ENCODE measurements at places on chromosomes 6 and 20. TPM values are rescaled to one million over a fixed set of nuclear protein-coding genes. Genes with fewer than 3 reads are reported as not detected.
A peak's percentile ranks its signal among the peaks of the same experiment; 100 is the strongest.

DNA sequence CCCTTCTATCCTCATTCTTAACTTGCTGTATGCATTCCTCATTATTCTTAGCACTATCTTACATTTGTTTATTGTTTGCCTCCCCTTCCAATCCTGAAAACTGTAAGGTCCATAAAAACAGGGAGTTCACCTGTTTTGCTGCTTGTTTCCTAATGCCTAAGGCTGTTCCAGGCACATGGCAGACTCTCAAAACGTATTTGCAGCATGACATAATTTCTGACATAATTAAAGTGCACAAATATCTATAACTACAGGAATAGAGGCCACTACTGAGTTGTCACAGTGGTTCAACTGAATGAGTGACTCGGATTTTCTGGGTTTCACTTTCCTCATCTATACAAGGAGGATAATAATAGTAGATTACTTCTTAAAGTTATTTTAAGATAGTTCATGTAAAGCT, 83.0 kb downstream of the HFE start:
- DNase-seq: no peak

GRCh38 chr6:52925042-52925441, 15.5 kb upstream of the GSTA3 start:
- no peak for DNase-seq

CNR1 gene
- 2.6 TPM for total RNA-seq

DNA sequence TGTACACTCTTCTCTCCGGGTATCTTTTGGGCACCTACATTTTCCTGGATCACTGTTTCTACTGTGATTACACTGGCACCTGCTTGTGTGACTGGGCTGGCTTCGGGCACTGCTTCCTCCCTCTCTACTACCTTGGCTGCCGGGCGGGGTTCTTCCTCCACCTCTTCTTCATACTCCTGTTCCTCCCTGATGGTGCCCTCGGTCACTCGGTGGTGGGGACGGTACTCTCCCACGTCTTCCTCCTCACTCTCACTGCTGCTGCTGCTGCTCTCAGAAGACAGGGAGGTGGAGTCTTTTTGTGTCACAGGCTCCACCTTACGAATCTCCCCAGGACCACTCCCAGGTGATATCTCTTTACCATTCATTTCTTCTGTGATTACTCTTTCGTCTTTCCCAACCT, 42.5 kb downstream of the SMLR1 start:
- no peak for DNase-seq

DNA sequence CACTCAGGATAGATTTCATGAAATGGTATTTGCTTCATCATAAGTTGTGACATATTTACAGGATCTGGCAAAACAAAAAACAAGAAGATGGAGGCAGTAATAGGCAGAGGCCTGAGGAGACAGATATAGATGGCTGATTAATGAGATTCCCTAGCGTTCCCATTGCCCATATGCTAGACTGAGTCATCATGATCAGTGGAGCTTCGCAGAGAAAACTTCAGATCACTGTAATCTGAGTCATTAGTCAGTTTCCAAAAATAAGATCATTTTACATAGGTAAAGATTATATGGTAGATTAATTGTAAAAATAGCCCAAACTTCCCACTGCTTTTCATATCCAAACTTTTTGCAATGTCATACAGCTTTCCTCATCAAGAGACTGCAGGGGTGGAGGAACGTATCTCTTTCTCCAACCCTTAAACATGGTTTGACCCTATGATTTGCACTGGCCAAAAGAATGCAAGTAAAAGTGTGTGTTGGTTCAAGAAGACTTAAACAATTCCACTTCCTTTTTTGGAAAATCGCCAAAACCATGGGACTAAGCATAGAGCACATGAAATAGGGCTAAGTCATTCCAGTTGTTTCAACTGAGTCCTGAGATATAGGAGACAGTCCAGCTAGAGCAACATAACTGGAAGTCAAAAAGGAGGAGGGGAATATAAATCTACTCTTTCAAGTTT, 626.0 kb downstream of the RNF144B start:
- no peak for DNase-seq

DNA sequence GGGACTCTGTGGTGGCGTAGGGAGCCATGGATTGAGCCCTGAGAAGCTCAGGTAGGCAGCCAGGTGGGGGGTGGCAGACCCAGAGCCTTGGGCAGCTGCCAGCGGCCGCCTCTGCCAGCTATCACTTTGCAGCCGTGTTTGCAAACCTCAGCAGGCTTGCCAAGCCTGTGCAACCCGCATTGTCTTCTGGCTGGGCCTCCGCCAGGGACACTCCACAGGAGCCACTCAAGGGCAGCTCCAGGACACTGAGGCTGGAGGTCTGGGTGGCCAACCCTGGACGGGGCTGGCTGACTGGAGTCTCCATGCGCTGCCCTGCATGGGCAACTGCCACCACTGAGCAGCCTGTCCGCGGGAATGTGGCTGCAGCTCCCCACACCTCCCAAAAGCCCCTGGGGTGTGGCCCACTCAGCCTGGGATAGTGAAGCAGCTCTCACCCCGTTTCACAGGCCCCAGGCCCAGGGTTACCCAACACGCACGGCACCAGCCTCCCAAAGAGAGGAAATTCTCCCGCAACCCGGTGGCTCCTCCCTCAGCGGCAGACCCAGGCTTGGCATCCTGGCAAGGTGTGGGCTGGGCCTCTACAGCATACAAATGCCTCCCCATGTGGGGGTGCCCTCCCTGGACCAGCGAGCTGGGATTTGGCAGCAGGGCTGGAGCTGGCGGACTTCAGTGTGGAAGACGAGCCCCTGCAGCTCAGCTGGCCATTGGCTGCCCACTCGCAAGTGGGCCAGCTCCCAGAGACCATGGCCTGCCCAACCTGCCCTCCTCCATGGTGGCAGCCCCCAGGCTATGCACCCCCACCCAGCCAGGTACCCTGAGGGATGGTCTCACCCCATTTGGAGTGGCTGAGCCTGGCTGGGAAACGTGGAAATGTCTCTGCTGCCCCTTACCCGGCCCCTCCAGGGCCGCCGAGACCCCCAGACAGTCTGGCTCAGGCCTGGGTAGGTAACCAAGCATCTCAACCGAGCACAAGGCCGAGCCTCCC, 2.9 kb downstream of the CHRNA4 start:
- DNase-seq: no peak

DNA sequence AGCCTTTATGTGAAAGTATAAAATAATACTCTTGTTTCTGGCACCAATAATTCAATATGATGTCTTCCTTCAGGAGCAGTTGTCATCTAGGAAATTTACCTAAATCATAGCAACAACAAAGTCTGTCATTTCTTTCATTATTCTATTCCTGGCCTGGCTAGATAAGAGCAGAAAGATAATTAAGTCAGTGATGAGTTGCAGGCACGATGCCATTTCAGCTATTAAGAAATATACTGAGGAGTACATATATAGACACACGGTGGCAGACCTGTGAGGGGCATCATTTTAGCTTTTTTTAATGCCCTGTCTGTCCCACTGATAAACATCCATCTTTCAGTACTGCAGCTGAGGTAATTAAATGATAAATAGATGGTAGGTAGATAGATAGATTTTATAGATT, 756.1 kb upstream of the EPHA7 start:
- DNase-seq: no peak

- DNase-seq: peak; percentile 64
These were observed 129.0 kb downstream of the TAF4 start for GRCh38 chr20:61936701-61937131.

- no peak for DNase-seq
These were observed 108.4 kb downstream of the SLC16A10 start for GRCh38 chr6:111195656-111196055.

TP53TG5 gene
- total RNA-seq: not detected

GRCh38 chr6:21780141-21780540, 186.6 kb downstream of the SOX4 start:
- no peak for DNase-seq

DNA sequence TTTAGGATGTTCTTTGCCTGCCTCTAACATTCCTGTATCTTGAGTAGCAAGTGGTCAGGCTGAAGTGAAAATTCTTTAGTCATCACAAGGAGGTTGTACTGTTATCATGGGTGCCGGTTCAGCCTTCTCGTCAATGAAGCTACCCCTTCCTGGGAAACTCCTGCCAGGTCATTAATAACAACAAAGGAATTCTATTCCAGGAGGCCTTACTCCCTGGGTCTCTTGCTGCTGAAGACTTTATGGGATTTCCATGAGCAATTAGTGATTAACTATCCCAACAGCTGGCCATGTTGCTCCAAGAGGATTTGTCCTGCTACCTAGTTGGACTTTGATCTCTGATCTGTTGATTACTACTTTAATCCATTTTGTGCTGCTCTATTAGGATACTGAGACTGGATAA, 62.7 kb upstream of the ELOVL5 start:
- no peak for DNase-seq

DNA sequence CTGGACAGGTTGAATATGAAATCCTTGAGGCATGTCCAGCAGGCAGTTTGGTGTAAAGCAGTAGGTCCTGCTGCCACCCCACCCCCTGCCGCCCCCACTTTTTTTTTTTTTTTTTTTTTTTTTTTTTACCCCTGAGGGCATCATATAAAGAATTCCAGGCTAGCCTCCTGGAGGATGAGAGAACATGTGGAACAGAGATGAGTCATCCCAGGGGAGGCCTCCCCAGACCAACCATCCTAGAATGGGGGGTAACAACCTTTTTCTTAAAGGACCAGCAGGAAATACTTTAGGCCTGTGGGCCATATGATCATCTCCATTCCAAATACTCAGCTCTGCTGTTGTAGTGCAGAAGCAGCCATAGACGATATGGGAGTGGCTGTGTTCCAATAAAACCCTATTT, 170.9 kb downstream of the GJA10 start:
- no peak for DNase-seq

GPR63 gene
- total RNA-seq: 0.94 TPM

- DNase-seq: no peak
These were observed 1.5 kb downstream of the SERPINB1 start for GRCh38 chr6:2839982-2840748.

DNA sequence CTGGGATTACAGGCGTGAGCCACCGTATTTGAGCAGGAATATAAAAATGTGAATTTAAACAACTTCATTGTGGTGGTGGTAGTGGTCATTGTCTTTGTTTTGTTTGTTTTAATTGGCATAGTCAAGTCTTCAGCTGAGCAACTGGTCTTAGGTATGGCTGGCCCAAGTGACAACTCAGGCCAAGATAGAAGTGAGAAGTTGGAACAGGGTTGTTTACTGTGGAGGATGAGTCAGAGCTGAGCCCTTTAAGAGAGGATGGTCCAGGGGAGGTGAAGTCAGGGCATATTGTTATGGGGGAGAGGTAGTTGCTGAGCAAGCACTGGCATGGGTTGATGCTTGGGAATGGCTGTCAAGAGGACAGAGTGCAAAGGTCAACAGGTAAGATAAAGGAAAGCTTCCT, 308.2 kb downstream of the FARS2 start:
- DNase-seq: no peak

GRCh38 chr20:20095114-20095872, 43.0 kb downstream of the CFAP61 start:
- DNase-seq: no peak

GRCh38 chr20:4607287-4607713, 114.4 kb upstream of the PRND start:
- DNase-seq: no peak

- DNase-seq: no peak
These were observed 94.1 kb downstream of the TMEM242 start for GRCh38 chr6:157229132-157229618.

DNA sequence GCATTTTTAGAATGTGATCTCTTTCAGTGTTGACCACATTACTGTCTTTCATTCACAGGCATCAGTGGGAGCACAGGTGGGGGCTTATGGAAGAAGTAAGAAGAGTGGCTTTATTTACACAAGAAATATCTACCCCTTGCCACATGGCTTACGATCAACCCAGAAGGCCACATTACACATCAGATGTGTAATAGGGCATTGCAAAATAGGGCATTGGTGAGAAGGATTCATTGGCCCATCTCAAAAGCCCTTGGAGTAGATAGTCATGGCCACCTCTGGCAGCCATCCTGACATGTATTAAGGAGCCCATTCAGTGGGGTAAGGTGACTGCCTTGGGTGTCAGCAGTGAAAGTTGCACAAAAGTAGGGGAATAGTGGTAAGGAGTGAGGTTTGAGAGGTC, 97.5 kb downstream of the MAFB start:
- DNase-seq: no peak

GRCh38 chr6:91879386-91879995, 1292.6 kb upstream of the MAP3K7 start:
- DNase-seq: no peak

CBFA2T2 gene
- total RNA-seq: 18.0 TPM

DNA sequence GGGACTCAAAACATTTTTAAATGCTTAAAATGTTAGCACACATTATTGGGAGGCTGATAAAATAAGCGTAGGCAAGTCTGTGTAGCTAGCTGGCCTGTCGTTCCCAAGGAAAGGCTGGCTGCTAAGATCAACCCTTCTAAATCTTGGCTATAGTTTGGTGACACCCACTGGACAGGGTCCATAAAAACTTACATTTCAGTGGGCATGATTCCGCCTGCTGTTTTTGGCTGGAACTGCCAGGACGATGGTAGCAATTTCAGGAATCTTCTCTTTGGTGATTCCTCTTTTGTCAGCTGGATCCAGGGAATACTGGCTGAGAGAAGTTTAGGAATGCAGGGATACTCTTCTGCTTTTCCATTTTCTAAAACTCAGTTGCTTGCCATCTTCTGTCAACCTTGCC, 162.2 kb downstream of the NKAIN2 start:
- DNase-seq: no peak

- no peak for DNase-seq
These were observed 149.4 kb downstream of the CD24 start for GRCh38 chr6:106825156-106825555.

GRCh38 chr6:2257363-2257762, 12.0 kb upstream of the GMDS start:
- no peak for DNase-seq

DNA sequence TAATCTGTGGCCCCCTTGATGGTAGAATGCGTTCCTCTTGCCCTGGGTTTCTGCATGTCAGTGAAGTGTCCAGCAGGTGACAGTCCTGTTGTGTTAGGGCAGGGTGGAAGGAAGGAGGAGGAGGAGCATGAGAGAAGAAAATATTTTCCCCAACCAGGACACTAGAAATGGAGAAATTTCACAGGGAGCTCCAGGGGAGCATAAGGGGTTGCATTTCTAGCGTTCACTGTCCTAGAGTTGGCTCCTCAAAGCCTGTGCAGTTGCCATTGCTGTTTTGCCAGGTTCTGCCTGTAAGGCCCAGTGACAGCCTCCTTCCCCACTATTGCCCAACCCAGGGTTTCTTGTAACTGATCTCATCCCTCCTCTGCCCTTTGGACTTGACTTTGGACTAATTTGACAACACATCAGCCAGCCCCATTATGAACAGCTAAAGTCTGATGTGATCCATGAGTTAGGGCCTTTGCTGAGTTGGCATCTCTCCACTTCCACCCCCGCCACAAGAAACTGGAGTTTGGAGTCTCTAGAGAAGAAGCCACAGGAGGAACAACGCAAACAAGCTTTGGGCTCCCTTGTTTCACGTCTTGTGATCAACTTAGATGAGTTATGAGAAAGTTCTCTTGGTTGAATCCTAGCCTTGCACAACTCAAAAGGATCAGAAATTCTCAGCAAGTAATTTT, 14.0 kb upstream of the FAM50B start:
- DNase-seq: no peak

Data from spleen (tissue), 13 donors.